HCT116 (cell line): ENCODE measurements at places on chromosomes 4 and X. TPM values are rescaled to one million over a fixed set of nuclear protein-coding genes. Genes with fewer than 3 reads are reported as not detected.
A peak's percentile ranks its signal among the peaks of the same experiment; 100 is the strongest.

- DNase-seq: no peak
Observed at GRCh38 chrX:112753116-112753515, 73.4 kb upstream of the LHFPL1 start.

DNA sequence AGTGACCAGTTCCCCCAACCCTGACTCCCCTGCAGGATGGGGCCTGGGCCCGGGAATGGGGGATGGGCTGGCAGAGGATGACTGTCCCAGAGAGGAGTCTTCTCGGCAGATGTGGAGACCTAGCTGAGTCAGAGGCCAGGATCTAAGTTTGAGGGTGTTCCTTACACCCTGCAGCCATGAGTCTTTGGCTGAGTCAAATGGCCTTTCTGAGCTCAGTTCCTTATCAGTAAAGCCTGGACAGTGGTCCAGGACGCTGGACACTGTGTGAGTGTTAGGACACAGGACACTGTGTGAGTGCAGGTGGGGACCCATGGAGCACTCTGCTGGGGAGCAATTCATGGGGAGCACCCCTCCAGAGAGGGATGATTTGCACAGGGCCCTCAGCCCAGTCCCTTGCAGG is 5.0 kb downstream of the IL9R start:
- no peak for DNase-seq

DNA sequence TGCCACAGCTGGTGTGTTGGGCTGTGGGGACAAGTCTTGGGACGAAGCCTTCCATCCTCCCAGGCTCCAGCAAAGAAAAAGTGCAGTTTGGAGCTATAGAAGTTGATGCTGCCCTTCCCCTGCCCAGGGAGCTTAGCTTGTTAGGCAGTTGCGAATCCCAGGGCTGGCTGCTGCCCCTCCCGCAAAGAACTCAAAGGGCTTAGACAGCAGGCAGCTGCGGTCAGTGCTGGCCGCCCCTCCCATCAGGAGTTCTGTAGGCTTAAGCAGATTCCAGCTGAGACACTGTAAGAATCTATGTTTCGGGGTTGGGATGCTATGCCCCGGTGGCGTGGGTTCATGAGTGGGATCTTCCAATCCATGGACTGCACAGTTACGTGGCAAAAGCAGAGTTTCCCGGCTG is 956.7 kb downstream of the GLUD2 start:
- no peak for DNase-seq

DNA sequence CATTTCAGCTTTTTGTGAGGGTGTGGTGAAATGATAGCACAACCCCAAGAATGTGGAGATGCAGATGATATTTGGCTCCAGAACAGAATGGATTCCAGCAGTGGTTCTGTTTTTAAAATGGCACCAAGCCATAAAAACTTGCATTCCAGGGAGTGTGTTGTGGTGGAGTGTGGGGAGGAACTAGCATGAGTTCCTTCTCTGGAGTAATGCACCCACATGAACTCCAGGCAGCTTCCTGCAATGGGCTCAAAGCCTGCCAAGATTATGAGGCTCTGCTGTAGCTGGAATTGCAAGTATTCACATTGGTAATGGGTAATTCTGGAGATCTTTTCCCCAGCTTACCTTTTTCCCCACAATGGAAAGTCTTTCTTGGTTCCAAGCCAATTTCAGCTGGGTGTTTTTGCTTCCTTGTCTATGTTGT is 161.4 kb downstream of the RAB28 start:
- DNase-seq: no peak

DNA sequence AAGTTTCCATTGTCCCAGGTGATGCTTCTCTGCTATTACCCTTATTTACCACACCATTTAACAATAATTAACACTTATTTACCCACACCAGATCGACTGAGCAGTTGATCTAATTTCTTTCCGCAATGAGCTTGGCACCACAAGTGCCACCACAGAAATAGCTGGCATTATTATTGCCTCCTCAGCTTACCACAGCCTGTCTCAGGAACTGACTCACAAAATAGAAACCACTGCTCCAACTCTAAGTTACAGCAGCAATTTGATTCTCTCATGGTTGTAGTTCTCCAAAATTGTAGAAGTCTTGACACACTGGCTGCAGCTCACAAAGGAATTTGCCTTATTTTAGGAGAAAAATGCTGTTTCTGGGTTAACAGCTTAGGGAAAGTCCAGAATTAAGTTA is 22.5 kb downstream of the ZNF721 start:
- no peak for DNase-seq

DNA sequence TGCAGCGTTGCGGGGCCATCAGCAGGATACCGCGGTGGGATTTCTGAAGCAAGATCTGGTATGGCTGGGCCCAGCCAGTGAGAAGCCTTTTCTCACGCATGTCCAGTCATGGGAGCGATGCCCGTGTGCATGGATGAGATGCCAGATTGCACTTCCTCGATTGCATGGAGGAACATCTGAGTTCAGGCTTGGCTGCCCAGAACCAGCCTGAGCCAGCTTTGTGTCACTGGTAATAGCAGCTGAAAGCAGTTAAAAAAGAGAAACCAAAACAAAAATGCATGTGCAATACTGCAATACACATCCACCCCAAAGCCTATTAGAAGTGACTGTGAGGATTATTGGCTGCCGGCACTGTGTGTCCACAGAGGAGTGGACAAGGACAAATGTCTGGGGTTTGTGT is 59.3 kb downstream of the PSAPL1 start:
- no peak for DNase-seq

- peak; percentile 4 for DNase-seq
Observed at GRCh38 chrX:132940727-132941327, 17.6 kb downstream of the HS6ST2 start.

Gene CPLX1
- total RNA-seq: 14.5 TPM
